ENCODE measurements at places on chromosomes 11 and 22. TPM values are rescaled to one million over a fixed set of nuclear protein-coding genes. Genes with fewer than 3 reads are reported as not detected.

Gene GRIA4
- total RNA-seq: 0.12 TPM

Gene MS4A15
- total RNA-seq: not detected

Gene H19
- total RNA-seq: not detected

Gene DDIAS
- total RNA-seq: 1.9 TPM

Gene TSPAN4
- 221 TPM for total RNA-seq

Gene CD3D
- total RNA-seq: not detected

Gene OR52I1
- total RNA-seq: not detected

Gene MPPED1
- not detected for total RNA-seq

Gene MOGAT2
- total RNA-seq: not detected

Gene NRGN
- total RNA-seq: 0.40 TPM

Gene OR52N4
- not detected for total RNA-seq

Gene KCTD21
- total RNA-seq: 7.9 TPM

Gene OR4S2
- not detected for total RNA-seq

Gene TFIP11
- total RNA-seq: 29.8 TPM

Gene TRPC6
- total RNA-seq: 1.5 TPM

Gene CD248
- total RNA-seq: 21.9 TPM

Gene LAYN
- 27.1 TPM for total RNA-seq

Gene EHF
- total RNA-seq: 0.06 TPM

Gene PSMA1
- total RNA-seq: 151 TPM

Gene DMC1
- total RNA-seq: 3.2 TPM

Gene KRTAP5-2
- total RNA-seq: not detected

Gene C22orf15
- 2.1 TPM for total RNA-seq

Gene OR2AT4
- not detected for total RNA-seq

Gene CHRM1
- total RNA-seq: not detected

Gene UBQLNL
- 0.13 TPM for total RNA-seq

Gene INSC
- total RNA-seq: 1.6 TPM

Gene SCGB1D2
- total RNA-seq: not detected

Gene BTBD18
- not detected for total RNA-seq

Gene MFRP
- not detected for total RNA-seq

Gene DERL3
- total RNA-seq: 0.53 TPM
